ENCODE measurements at places on chromosomes 5 and 9.

- no peak for DNase-seq
These were observed 17.3 kb downstream of the RECK start for GRCh38 chr9:36053971-36054370.

DNA sequence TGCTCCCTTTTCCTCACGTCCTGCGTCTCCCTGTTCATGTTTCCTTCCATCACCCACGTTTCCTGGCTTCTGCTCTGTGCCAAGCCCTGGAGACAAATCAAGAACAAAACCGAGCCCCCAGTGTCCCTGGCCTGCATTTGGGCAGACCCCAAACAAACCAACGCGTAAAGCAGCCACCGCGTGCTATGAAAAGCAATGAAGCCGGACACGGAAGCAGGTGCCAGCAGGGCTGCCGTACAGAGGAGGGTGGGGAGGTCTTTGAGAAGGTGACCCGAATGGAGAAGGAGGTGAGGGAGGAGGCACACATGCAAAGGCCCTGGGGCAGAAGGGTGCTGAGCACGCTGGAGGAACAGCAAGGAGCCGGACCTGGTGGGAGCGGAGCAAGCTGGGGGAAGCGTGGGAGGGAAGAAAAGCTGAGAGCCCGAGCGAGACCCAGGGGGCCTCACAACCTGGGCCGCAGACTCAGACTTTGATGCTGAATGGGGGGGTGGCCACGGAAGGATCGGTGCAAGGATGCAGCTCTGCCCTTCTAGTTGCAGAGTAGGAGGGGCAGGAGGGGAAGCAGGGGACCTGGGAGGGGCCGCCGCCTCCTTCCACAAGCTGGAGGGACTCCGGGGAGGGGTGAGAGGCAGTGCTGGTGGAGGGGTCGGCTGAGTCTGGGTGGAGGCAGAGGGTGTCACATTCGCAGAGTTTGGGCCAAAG is 1.4 kb upstream of the QSOX2 start:
- no peak for DNase-seq

- no peak for DNase-seq
These were observed 135.9 kb downstream of the GADD45G start for GRCh38 chr9:89740722-89741121.

GRCh38 chr5:134539732-134540131 is 14.3 kb downstream of the JADE2 start:
- DNase-seq: no peak

DNA sequence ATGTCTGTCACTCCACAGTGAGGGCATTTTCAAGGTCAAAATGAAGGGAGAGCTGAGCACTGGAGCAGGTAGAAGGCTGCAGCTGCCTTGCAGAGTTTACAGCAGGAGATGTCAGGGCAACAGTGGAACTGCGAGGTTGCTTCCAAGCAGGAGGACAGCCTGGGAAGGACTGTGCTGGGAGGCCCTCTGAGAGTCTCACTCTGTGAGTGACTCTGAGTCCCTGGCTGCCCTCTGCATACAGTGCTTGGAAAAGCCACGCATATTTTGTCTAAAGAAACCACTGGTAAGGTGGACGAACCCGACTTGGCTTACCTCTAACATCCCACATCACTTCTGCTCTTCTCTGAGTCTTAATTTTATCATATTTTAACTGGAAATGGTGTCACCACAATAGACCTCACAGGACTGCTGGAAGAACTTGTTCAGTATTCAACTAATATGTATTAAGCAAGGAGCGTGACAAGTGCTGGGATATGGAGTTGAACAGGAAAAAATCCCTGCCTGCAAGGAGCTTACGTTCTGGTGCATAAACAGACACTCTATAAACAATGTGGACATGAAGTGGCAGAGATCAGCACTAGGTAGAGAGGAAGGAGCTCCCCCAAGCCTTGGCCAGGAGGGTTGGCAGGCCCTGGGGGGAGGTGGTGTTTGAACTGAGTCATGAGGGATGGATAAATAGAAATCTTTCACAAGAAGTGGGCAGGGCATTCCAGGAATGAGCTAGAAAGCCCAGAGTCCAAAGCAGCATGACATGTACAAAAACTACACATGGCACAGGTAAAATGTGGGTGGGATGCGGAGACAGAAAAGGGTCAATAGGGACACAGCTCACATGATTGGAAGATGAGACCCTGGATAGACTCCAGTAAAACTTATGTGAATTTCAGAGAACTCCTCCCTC is 64.0 kb upstream of the FOXE1 start:
- DNase-seq: no peak

DNA sequence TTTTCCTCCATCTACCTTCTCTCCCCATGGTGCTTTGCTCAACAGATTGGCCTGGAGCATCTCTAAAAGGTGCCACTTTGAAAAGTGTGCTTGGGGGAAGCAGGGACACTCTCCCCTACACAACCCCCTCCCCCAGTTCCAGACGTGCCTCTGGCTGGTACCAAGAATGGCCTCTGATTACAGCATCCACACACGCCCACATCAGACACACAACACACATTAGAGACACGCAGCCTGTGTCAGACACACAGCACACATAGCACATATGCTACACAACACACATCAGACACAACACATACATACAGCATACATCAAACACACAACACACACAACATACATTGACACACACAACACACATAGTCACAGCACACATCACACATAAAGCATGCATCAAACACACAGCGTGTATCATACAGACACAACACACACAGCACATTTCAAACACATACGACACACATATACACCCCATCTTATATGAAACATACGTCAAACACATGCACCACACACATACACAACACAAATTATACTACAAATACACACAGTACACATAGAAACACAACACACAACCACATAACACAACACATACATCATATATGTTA is 150.4 kb downstream of the RGS3 start:
- no peak for DNase-seq

DNA sequence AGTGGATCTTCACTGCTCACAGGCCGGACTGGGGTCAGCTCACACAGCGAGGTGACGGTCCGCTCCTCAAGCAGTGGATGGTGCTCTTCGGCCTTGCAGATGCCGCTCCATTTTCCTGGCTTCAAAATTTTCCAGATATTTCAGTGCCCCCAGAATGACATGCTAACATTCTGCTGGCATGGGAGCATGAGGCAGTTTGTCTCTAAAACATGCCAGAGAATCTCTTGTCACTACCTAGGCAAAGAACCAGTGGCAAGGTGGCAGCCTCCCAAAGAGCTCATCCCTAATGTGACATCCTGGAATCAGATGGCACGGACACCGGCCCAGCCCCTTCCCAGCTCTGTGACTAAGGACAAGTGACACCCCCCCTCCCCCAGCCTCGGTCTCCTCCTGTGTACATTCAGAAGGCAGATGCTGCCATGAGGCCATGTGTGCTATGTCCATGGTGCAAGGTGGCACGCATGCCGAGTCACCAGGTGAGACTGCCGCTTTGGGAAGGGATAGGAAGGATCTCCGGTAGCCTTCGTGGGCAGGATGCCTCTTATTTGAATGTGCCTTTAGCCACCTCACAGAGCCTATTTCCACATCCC is 2.7 kb downstream of the S1PR3 start:
- DNase-seq: no peak

- no peak for DNase-seq
These were observed 79.0 kb downstream of the GLDC start for GRCh38 chr9:6566409-6567139.

DNA sequence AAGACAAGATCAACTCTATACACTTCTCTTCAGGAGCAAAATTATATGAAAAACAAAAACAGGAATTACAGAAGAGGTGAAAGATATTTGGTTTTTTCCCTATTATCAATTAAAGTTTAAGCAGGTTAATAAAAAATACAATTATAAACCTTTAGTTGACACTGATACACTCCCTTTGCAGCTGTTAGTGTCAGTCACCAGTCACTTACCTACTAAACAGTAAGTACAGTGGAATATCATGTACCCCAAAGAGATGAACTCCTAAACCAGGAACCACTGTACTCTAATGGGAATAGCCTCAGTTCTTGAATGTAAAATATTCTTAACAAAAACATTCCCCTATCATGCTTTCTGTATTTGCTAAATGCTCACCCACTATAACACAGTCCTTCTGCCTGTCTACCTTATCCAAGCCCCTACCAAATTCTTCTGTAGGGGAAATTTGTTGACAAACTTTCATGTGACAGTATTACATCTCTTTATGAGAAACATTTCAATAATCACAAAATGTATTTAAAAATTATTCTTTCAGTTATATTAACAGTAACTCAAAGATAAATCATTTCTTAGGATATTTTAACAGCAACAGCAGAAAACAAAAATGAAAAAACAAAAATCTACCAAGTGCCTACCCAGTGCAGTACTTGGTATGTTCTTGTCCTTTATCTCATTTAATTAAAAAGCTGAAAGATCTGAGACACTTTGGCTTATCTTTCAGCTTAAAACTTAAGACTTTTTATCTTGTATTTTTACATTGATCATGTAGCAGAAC is 212.8 kb downstream of the MLLT3 start:
- DNase-seq: no peak

DNA sequence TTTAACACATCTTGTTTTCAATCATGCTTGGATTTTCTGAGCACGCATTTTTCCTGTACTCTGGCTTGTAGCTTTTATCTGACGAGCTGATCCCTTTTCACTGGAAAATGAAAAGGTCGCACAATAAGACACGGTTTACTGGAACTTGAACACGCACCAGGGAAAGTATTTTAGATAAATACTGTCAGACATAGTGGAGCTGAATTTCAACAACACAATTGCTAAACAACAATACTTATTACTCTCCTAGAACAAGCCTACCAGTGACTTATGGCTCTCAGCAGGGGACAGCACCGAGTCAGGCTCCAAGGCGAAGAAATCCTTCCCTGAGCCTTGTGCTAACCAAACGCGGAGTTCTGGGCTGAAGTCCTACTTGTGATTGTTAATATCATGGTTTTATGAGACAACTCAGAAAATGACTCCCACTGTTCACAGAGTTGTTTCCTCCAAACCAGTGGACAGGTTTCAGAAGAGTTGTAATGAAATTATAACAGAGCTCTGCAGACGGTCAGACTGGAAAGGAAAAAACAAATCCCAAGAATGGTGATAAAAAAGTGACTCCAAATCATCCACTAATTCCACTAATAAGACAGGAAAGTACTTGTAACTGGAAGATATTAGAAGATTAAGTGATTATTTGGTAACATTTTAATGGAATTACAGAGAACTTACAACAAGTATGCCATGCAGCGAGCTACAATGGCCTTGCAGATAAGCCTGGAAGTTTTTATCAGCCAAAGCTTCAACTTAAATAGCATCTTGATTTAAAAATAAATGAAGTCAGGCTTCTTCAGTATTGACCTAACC is 359.6 kb downstream of the EBF1 start:
- DNase-seq: no peak

DNA sequence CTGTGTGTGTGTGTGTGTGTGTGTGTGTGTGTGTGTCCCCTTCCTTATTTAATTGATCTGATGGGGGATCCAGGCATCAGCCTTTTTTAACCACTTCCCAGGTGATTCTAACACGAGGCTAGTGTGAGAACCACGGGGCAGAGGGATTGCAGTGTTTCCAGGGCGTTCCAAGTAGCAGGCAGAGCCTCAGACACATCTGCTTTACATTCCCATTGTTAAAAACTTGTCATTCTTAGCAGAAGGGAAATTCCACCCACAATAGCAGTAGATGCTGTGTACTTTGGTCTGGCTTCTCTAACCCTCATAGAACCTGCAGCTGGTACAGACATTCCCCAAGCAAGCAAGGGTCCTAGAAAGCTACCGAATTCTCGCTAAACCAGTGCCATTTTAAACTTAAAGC is 81.9 kb upstream of the SLC30A5 start:
- DNase-seq: no peak

DNA sequence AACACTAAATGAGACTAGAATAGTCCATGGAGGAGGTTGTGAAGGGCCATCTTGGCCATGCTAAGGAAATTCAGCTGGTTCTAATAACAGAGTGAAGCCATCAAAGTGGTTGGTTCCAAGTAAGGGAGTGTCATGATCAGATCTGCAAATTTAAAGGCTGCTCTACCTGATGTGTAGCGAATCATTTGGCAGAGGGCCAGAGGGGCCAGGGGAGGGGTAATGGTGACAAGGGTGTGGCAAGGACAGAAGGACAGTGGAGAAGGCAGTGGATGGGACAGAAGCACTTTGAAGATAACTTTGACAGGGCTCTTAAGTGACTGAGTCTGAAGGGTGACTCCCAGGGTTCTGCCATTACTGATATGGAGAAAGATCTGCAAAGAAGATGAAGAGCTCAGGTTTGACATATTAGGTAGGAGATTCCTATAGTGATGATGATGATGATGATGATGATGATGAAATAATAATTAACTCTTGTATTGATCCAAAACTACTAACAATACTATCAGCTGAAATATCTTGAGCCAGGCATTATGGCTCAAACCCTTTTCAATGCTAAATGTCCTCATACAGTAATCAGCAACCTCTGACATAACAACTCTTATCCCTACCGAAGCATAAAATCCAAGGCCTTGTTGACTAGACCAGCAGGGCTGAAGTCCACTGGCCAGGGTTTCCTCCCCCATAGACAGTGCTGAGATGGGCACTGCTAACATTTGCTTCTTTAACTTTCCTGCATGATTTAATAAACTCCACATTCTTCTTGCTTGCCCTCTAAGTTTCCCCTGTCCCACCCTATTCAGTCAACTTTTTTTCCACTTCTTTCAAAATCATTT is 20.0 kb downstream of the KIAA1191 start:
- DNase-seq: no peak

DNA sequence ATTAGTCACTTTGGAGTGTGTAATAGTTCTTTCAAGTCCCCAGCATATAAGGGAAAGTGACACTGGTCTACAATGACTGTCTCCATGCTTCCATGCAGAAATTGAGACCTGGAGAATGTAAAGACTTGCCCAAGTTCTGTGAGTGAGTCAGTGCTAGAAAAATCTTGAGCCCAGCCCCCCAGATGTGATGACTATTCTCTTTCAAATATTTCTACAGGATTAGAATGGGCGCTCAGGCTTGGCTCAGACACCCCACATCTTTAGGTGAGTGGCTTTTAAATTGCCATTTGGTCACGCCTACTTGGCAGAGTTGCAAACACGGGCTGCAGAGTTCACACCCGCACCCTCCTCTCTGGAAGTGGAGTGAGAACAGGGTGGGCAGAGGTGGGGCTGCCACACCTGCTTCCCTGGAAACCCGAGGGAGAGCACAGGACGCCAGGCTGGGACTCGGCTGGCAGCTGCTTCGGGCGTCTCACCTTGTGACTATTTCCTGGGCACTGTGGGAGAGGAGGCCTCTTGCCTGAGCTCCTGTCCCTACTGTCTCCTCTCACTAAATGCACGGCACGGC is 37.6 kb downstream of the ROPN1L start:
- peak; percentile 81 for DNase-seq

GRCh38 chr5:128228521-128228920 is 145.0 kb downstream of the SLC12A2 start:
- no peak for DNase-seq

- no peak for DNase-seq
These were observed 13.9 kb downstream of the TGFBI start for GRCh38 chr5:136042665-136043121.

- no peak for DNase-seq
These were observed at the start of gene IFNA8 for GRCh38 chr9:21408817-21409216. IFNA8 (plus strand) TSS chr9:21409117; CDS start chr9:21409177, 60 bp downstream.

Data from NCI-H1105 (cell line).